ENCODE measurements at places on chromosomes 7 and 10.

DNA sequence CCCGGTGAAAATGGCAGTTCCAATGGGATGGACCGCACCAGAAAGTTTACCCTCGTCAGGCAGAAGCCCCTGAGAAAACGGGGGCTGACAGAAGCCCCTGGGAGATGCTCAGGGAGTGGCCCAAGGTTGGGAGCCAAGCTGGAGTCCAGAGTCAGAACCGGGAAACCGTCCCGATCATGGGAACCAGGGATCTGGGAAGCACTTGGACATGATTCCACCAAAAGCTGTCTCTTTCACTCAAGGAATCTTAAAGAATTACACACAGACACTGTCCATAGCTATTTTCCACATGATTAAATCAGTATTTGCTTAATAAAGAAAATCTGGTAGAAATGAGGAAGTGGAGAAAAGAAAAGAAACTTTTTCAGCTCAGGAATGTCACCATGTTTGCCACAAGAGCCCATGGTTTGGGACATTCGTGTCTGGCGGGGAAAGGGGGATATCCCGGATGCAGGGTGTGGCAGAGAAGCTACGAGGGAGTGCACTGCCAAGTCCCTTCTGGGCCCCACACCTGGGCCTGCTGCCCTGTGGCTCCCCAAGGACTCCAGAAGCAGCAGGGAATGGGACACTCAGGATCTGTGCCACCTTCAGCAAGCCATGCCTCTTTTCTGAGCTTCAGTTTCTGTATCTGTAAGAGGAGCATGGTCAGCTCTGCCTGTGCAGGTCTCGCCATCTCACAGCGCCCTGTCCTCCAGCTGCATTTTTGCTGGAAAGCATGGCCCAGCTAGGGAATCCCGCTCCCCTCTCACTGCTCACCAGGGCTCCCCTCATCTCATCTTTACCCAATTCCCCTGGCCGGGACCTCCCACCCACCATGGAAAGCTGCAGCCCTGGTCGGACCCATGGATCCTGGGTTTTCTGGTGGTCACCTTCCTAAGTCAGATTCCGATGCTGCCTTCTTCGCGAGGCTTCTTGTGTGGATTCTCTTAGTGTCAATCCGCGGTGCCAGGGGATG, 225.1 kb upstream of the GRB10 start:
- no peak for DNase-seq

GRCh38 chr10:7944215-7944480, 110.3 kb upstream of the GATA3 start:
- DNase-seq = no peak

DNA sequence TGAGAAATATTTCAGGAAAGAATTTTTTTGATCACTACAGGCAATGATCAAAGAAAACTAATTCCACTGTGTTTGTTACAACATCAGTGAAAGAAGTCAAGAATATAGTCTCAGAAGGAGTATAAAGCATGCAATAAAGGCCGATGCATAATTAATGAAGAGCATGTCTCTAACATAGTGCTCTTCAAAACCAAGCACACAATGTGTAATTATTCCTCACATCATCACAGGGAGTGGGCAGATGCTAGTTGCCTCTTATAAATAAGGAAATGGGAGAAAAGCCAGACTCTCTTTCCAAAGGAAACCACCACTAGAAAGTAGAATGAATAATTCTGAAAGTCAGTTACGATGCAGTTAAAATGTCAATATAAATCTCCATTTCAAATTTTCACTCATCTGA, 220.1 kb downstream of the TEX36 start:
- DNase-seq = no peak

GRCh38 chr7:22137026-22137425, 191.3 kb upstream of the CDCA7L start:
- DNase-seq = no peak

GRCh38 chr7:140176122-140176701, 571 bp downstream of the KDM7A start:
- DNase-seq = no peak

GRCh38 chr7:113968713-113969112, 49.9 kb upstream of the PPP1R3A start:
- DNase-seq = no peak
